ELR (cell line): ENCODE measurements at places on chromosomes 4 and X.
A peak's percentile ranks its signal among the peaks of the same experiment; 100 is the strongest.

DNA sequence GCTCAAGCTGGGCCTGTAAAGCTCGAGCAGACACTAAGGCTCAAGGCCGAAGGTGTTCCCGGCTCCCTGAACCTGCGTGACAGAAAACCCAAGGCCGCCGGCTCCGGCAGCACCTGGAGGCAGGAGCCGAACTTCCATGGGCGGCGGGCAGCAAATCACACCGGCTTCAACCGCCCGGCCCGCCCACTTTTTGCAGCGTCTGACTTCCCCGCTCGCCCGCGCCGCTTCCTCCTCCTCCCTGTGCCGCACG is 940 bp upstream of the NSD2 start:
- DNase-seq: peak; percentile 87

GRCh38 chr4:102959496-102959895 is 60.0 kb downstream of the SLC9B1 start:
- no peak for DNase-seq

DNA sequence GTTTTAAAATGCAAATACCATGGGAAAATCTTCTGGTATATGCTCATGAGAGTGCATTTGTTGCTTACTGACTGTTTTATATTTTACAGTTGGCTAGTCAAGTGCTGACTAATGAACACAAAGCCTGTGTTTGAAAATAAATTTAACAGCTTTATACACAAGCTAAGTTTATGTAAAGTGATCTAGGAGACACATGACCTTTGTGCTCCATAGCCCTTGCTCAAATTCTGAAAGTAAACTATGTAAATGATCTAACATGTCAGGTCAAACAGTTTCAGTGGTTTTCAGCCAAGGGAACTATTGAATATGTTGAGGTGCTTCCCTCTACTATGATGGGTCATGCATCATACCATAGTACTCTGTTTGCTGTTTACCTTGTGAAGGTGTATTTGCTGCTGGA is 36.7 kb downstream of the DIAPH2 start:
- no peak for DNase-seq

DNA sequence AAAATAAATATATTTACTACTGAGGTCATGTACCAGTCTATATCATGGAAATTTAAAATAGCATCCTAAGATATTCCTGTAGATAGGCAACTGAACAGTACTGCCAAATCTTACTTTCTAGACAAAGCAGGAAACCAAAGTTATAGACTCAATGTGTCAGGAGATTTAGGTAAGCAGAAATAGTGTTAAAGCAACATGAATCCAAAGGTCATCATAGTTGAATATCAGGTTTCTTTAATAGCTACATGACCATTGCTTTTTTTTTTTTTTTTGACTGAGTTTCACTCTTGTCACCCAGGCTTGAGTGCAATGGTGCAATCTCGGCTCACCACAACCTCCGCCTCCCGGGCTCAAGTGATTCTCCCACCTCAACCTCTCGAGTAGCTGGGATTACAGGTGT is 20.2 kb upstream of the ACSL4 start:
- DNase-seq: no peak

GRCh38 chrX:74940414-74940813 is 15.2 kb upstream of the NEXMIF start:
- no peak for DNase-seq

GRCh38 chr4:183449193-183449882 is 4.9 kb downstream of the CDKN2AIP start:
- peak; percentile 86 for DNase-seq

- no peak for DNase-seq
These were observed 14.6 kb downstream of the ADGRL3 start for GRCh38 chr4:61214680-61215079.

DNA sequence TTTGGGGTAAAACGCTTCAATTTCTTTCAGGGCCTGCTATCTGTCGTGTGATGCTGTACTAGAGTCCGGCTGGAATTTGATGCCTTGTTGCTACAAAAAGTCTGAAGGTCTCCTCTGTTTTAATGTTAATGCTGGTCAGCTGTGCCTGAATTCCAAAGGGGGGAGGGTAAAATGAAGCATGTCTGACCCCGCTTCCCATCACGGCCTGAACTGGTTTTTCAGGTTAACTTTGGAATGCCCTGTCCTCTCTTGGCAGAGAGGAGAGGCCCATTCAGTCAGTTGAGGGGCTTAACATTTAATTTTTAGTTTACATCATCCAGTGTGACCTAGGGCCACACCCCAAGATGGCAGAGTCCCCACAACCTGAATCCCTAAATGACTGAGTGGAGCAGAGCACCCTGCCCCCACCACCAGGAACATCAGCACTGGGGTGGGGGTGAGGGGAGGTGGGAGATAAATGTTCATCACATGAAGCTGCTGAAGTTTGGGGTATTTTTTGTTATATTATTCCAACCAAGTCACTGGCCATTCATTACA is 47.9 kb upstream of the GPR78 start:
- DNase-seq: no peak

DNA sequence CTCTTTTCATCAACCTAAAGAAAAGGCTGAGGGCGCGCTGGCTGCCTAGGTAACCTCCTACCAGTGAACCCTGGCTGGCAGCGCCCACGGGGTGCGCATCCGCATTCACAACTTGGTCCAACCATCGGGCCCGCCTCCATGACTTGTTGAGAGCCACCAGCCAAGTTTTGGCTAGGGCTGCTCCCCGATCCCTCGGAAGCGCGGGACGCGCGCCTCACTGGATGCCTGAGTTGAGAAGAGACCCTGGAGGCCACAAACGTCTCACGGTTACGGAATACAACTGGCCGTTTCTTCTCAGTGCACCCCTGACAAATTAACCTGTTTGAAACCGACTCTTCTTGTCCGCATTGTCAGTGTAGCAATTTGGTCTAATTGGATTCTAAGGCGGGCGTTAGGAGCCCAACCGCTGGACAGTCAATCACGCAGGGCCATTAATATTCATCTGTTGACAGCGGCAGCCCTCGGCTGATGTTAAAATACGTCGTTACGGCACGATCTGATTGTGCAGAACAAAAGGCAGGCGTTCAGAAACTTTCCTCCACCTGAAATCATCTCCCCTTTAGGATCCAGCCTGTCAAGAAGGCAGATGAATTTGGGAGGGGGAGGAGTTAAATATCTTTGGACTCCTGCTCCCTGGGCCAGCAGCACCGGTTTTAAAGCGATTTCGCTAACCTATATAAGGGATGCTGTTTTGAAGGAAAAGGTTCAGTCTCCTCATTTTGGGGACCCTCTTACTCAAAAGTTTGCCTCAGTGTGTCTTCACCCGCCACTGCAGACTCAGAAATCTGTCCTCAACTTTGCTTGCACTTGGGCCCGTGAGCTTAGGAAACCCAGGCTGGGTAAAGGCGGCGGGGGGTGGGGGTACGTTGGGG is 1.2 kb downstream of the GPC3 start:
- no peak for DNase-seq

DNA sequence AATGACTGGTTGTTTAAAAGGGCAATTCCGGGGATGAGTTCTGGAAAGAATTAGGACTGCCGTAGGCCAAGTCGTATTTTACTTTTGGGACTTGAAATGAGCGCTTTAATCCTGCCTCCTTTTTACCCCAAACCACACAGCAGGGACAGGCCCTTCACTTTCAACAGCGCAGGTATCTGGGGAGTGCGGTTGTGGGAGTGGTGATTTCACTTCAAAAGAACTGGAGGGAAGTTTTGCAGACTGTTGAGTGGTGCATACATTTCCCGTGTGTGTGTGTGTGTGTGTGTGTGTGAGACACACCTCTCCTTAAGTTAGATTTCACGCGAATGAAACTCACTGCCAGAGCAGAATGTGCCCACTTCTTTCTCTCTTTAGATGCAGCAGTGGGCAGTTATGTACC is 2.8 kb downstream of the NHS start:
- DNase-seq: no peak

GRCh38 chr4:140612357-140612756 is 43.6 kb upstream of the UCP1 start:
- no peak for DNase-seq

DNA sequence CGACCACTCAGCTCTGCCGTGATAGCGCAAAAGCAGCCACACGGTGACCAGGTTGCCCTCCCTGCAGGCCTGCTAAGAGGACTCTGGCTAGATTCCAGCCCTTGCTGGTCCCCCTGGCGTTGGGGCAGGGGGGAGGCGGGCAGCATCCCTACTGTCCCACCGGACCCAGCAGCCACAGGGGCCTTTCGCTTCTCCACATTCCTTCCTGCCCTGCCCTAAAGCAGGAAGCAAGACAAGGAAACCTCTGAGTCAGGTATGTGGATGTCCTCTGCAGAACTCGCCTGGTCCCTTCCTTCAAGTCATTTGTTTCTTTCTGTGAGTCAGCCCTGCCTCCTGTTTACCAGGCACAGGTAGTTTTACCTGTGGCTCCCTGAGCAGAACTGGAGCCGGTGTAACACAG is 60.2 kb upstream of the CLDN34 start:
- peak; percentile 41 for DNase-seq

GRCh38 chrX:124211312-124211942 is 121.0 kb upstream of the TEX13D start:
- peak; percentile 44 for DNase-seq

GRCh38 chr4:123974386-123975149 is 578.0 kb downstream of the SPRY1 start:
- no peak for DNase-seq

GRCh38 chrX:40012039-40012867 is 85.5 kb downstream of the BCOR start:
- peak; percentile 67 for DNase-seq

GRCh38 chrX:45850775-45851433 is 650.2 kb upstream of the DIPK2B start:
- DNase-seq: peak; percentile 57

- peak; percentile 7 for DNase-seq
These were observed 311.3 kb upstream of the EMCN start for GRCh38 chr4:100828986-100829685.

GRCh38 chr4:147840838-147841738 is 109.2 kb downstream of the ARHGAP10 start:
- DNase-seq: no peak

DNA sequence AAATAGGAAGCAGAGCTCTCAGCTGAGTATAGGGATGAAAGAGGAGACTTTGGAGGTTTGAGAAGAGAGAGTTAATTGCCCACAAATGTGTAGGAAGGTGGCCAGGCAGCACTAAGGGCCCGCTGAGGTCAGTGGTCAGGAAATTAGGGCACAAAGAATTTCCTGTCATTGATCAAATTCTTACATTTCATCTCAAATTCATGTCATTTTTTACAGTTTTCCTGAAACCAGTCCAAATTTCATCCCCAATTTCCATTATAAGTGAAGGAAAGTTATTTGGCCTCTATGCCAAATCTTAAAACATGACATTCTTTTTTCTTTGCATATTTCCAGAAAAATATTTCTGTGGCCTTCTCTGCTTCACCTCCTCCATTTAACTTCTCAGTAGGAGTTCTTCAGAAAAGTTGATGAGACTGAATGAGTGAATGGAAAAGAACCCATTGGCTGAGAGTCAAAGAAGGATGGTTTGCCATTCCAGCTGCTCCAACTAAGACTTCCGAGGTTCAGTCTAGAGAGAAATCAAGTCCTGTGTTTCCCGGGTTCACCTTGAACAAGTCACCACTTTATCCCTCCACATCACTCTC is 68.7 kb upstream of the SPRY1 start:
- DNase-seq: no peak

DNA sequence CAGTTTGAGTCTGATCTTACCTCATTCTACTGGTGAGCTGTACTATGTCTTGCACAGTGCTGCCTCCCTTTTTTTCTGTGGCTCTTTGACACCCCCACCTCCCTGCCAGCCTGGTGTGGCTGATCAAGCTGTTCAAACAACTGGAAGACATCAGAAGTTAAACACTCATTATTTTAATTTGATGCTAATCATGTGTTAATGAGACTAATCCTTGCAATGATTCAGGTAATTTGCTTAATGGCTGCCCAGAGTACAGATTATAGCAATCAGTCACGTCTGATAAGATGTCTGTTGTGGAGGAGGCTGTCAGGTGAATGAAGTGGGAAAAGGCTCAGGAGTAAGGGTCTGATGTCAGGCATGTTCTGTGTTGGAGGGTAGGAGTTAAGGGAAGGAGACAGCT is 87.4 kb upstream of the GK2 start:
- DNase-seq: no peak

GRCh38 chr4:7650606-7651385 is 216.1 kb upstream of the PSAPL1 start:
- peak; percentile 73 for DNase-seq

DNA sequence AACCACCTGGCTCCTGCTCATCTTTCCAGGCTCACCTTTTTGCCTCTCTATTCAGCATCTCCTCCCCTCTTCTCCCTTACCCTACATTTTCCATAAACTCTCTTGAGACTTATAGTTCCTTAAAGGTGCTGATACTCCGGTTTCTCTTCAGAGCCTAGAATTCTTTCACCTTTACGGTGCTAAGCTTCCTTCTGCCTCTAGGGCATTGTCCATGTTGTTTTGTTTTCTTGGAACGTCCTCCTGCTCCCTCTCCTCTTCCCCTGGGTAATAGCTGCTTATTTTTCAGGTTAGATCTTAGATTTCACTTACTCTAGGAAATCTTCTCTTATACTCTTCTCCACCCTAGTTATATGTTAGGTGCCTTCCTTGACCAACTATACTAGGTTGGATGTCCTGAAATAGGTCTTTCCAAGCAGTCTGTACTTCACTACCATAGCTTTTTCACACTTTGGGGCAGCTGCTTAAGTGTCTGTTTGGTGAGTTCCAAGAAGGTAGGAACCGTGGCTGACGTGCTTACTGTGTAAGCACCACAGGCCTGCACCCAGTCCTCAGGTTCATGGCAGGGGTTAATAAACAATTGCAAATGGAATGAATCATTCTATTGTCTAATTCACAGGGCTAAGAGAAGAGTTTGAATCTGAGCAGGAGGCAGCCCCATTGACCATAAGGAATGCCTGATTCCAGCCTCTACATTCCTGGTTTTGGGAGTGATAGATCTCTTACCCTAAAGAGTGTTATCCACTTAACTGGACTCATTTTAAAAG is 227.5 kb downstream of the MGST2 start:
- peak; percentile 37 for DNase-seq

DNA sequence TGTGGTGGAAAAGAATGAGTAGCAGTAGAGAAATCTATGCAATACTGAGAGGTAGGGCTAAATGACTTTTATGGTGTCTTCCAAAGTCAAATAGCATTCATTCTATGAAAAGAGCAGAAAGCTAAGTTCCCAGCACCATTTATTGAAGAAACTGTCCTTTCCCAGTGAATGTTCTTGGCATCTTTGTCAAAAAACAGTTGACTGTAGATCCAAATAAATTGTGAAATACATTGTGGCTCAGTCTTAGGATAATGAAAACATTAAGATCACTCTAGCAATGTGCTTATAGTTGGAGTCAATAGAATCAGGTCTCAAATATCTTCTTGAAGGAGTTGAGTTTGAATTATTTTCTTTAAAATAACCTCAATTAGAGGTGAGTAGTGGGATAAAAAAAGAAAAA is 19.4 kb downstream of the AREG start:
- DNase-seq: no peak

DNA sequence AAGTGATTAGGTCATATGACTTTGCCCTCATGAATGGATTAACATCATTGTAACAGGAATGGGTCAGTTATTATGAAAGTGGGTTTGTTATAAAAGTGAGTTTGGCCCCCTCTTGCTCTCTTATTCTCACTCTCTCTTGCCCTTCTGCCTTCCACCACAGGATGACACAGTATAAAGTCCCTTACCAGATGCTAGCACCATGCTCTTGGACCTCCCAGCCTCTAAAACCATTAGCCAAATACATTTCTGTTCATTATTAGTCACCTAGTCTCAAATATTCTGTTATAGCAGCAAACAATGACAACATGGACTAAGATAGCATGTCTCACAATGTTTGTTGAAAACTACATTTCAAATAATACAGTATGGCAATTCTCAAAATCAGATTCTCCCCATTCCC is 59.7 kb downstream of the RWDD4 start:
- DNase-seq: no peak

- DNase-seq: no peak
These were observed 158.5 kb upstream of the HCCS start for GRCh38 chrX:10952619-10953018.

GRCh38 chrX:110045421-110045820 is 42.5 kb downstream of the TMEM164 start:
- no peak for DNase-seq
